ENCODE measurements at places on chromosomes 7 and 10.

DNA sequence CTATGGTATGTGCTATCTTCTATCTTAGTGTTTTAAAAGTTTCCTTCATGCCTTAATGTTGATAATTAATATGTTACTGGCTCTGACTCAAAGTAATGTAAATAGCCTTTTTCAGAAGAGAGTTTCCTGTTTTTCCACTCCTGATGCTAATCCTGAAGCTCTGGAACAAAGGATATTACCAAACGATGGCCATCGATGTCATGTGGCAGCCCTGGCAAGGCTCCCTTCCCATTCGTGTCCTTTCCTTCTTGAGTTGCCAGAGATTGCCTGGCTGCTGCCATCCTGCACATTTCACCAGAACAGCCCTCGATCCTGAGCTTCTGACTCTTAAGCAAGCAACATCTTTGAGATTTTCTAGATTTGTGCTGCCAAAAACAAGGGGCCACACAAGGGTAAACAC is 46.0 kb downstream of the RNF133 start:
- DNase-seq, result no peak

GRCh38 chr7:28811008-28811407 is 147.1 kb downstream of the TRIL start:
- DNase-seq, result no peak

- DNase-seq, result no peak
These were observed 237.4 kb downstream of the WDR11 start for GRCh38 chr10:121088524-121088923.

DNA sequence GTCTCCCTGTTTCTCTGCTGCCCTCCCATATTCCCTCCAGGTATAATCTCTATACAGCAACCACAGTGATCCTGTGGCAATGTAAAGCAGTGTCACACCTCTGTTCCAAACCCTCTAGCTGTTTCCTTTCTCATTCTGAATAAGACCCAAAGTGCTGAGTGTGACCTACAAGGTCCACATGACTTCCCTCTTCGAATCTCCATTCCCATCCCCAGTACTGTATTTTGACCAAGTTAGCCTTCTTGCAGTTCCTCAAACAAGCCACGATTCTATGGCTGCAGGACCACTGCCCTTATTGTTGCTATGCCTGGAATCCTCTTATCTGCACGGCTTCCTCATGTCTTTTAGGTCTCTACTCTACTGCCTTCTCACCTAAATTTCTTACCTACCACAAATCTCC is 291.9 kb downstream of the DOCK4 start:
- no peak for DNase-seq

DNA sequence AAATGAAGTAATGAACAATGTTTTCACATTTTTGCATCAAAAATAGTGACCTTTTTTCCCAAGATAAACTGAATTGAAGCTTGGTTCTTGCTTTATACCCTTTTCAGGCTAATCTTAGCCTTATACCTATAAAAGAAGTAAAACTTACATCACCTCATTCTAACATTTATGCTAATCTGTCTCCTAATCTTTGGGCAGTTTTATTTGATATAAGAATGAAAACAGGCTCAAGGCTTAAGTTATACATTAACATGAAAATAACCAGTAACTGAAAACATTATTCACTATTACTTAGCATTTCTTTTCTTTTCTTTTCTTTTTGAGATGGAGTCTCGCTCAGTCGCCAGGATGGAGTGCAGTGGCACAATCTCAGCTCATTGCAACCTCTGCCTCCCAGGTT is 113.1 kb downstream of the HIBADH start:
- DNase-seq, result no peak

DNA sequence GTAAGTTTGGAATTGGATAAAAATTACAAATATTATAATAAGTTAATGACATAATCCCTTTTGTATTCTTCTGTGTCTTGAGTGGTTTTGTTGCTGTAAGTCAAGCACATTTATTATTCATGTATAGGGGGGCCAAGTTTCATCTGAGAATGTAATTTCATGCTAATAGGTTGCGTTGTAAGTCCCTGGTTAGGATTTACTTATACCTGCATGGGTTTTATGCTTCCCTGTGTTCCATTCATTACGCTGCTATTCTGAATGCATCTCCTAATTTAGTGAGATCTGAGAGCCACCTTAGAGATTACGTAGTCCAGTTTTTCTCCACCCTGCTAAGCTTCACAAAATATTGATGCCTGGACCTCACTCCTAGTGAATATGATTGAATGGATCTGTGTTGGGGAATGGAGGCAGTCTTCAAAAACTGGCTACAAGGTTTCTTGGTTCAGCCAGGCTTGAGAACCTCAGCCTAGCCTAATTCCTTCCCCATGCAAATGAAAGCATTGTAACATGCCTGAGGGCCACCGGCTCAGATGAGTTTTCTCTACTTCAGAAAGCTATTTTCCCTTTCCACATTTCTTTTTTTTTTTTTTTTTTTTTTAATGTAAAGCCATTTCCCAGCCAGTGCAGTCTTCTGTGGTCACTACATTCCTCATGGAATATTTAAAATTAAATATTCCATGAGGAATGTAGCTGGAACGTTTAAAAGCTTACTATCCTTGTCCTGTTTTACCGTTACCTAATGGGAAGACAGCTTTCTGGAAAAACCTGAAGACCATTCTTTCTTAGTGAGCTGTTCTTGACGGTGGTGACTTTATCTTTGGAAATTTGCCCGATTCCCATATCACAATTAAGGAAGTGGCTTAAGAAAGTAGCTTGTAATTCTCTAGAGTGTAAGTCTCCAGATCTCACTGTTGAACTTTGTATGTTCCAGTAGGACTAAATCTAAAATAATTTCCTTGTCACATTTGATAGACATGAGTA is 16.0 kb downstream of the PAPSS2 start:
- no peak for DNase-seq

DNA sequence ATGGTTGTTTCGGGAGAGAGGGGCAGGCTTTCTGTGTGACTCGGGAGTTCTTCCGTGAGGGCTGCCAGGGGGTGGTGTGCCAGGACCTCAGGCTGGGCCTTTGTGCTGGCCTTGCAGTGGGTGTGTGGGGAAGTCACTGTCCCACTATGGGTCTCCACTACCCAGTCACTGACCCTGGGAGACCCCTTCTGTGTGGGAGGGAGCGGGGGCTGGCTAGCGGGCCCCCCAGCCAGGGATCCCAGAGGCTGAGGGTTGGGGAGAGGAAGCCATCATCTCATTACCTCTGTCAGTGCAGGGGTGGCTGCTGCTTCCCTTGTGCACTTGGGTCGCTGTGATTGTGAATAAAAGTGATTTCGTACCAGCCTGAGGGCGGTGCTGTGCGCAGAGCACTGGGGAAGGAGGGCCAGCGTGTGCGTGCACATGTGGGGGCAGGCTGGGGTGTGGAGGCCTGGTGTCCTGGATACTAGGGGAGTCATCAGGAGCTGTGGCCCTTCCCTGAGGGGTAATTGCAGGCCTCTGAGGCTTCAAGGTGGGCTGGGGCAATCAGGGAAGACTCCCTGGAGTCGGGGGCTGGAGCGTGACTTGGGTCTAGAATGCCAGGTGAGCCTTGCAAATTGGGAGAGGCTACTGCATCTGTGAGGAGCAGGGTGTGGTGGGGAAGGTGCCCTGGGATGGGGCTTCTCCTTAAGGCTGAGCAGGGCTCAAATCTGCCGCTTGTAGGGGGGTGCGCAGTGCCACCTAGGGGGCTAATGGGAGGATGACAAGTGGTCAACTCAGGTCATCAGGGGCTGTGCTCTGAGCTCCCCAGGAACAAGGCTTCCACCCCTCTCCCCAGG is 98.9 kb downstream of the NEURL1 start:
- peak; percentile 19 for DNase-seq

DNA sequence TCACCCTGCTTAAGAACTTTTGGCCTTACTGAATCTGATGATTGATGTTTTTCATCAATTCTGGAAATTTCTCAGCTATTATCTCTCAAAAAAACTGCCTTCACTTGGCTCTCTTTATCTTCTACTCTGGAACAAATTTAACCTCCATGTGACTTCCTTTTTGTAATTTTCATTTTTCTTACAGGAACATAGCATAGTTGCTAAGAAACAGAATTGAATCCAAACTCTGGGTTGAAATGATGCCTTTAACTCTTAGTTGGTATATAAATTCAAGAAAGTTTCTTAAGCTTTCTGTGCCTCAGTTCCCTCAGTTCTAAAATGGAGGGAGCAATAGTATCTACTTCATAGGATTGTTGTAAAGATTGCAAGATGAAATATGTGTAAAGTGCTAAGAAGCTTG is 19.8 kb downstream of the GPR141 start:
- DNase-seq, result no peak
